CD8-positive, alpha-beta memory T cell (primary cell): ENCODE measurements at places on chromosomes 5 and 9. TPM values are rescaled to one million over a fixed set of nuclear protein-coding genes. Genes with fewer than 3 reads are reported as not detected.

Gene TLE1
- 0.13 TPM for total RNA-seq

Gene SPATA31D4
- total RNA-seq = not detected

Gene IGFBPL1
- total RNA-seq = not detected

Gene TMEM232
- 0.92 TPM for total RNA-seq

Gene ANKRD18B
- 0.92 TPM for total RNA-seq

Gene FRMPD1
- total RNA-seq = not detected

DNA sequence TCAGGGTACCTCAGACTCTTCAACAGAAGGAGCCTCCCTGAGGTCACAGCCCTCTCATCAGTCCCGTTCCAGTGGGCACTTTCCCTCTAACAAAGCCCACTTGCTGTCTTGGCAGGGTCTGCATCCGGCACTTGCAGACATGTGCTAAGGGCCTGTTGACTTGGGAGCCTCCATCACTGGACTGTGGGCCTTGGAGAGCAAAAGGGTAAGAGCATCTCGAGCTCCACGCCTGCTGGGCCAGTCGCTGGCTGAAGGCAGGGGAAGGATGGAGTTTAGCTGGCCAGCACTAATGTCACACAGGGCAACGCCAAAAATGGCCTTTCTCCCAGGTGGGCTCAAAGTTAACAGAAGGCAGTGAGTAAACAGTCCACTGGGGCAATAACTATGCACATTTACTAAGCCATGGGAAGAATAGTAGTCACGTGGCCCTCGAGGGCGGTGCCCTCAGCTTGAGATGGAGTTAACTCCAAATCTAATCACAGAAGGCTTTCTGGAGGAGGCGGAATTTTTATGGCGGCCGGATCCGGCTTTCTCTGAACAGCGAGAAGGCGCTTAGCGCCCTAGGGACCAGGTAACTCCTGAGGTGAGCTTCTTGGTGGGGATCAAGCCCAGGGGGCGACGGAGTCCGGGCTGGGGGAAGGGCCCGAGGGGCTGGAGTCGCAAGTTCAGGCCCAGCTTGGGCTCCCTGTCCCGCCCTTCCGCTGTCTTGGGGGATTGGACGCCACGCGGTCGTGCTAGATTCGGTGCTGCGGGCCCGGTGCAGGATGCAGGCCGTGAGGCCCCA is 2.0 kb upstream of the NSD1 start:
- no peak overlapping the region for H3K4me3 ChIP-seq
- H3K27ac ChIP-seq = no peak overlapping the region
- H3K36me3 ChIP-seq = peaks cover 8% of the 10 kb centered on the region
- peaks cover 49% of the 10 kb centered on the region for H3K4me1 ChIP-seq
- no peak for DNase-seq

- no peak overlapping the region for H3K27ac ChIP-seq
- no peaks in the 10 kb centered on the region for H3K36me3 ChIP-seq
Measured at GRCh38 chr9:96177005-96177718, 124.8 kb downstream of the HSD17B3 start.

DNA sequence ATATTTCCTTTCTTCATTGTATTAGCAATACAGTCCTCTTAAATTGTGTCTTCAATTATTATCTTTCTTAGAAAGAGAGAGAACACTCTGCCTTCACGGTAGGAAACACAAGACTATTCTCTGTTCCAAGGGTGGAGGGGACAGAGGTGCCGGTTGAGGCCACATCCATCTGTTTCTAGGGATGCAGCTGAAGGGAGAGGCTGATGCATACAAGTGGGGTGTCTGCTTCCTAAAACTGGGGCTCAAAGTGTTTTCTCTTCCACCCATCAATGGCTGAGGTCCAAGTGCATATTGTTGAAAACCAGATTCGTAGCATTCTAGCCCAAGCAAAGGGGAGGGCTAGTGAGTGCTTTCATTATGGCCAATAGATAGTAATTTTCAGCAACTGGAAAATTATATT is 9.5 kb downstream of the IRX2 start:
- no peaks in the 10 kb centered on the region for H3K36me3 ChIP-seq
- DNase-seq = no peak
- peaks cover 11% of the 10 kb centered on the region for H3K27me3 ChIP-seq
- H3K27ac ChIP-seq = no peak overlapping the region

DNA sequence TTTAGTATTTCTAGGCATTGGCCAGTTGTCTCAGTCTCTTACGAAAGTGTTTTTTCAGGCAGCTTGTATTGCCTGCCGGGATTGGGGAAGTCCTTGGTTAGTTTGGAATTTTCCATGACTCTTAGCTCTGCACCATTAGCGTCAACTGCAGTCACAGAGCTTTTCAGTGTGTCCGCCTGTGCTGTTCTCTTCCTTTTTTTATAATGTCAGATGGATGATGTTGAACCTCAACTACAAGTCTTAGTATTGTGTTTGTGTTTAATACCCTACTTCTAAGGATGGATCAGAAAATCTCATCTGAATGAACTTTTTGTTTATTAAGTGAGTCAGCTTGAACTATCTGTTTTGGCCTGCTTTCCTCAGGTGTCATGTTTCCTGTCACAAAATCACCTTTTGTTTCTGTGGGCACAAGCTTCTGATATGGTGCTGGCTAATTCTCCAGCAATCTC is 33.1 kb downstream of the ATP6V0E1 start:
- H3K4me3 ChIP-seq = no peak overlapping the region
- DNase-seq = no peak

DNA sequence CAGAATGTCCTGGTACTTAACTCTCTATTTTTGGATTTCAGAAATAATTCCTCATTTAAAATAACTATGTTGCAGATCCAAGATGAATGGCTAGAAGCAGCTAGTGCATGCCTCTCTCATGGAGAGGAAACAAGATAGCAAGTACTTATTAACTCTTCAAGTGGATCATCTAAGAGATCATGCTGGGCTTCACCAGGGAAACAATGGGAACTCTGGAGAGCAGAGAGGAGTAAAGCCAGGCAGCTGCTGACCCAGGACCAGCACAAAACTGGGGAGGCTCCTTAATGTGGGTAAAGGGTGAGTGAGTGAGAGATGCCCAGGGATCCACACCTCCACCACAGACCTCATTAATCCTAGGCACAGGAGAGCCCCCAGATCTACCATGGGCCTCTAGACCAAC is 897.8 kb upstream of the ACO1 start:
- no peak for DNase-seq
- no peak overlapping the region for H3K27ac ChIP-seq
- no peaks in the 10 kb centered on the region for H3K27me3 ChIP-seq
- H3K36me3 ChIP-seq = no peaks in the 10 kb centered on the region
- H3K4me3 ChIP-seq = no peak overlapping the region
- no peaks in the 10 kb centered on the region for H3K4me1 ChIP-seq

DNA sequence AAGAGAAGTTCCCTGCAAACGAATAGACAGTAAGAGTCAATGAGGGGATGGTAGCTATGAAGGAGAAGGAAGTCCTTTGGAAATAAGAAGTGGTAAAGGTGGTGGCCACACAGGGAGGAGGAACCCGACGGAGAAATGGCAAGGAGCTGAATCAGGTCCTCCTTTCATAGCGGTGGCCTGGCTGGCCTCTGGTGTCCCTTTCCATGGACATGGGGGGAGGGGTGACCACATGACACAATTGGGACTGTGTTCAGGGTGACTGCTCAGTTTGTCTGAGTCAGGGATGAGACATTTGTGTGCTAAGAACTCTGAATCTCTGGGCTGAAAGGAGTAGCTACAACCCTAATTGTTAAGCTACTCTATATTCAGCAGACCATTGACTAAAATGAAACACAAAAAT is 28.7 kb upstream of the TIMD4 start:
- H3K27me3 ChIP-seq = no peaks in the 10 kb centered on the region
- no peaks in the 10 kb centered on the region for H3K36me3 ChIP-seq
- H3K4me1 ChIP-seq = no peaks in the 10 kb centered on the region
- no peak overlapping the region for H3K27ac ChIP-seq
- H3K4me3 ChIP-seq = no peak overlapping the region

GRCh38 chr5:142122121-142122520 is 13.5 kb downstream of the NDFIP1 start:
- no peaks in the 10 kb centered on the region for H3K27me3 ChIP-seq
- no peak overlapping the region for H3K27ac ChIP-seq
- H3K4me3 ChIP-seq = no peak overlapping the region
- H3K36me3 ChIP-seq = peaks cover 8% of the 10 kb centered on the region
- no peak for DNase-seq

DNA sequence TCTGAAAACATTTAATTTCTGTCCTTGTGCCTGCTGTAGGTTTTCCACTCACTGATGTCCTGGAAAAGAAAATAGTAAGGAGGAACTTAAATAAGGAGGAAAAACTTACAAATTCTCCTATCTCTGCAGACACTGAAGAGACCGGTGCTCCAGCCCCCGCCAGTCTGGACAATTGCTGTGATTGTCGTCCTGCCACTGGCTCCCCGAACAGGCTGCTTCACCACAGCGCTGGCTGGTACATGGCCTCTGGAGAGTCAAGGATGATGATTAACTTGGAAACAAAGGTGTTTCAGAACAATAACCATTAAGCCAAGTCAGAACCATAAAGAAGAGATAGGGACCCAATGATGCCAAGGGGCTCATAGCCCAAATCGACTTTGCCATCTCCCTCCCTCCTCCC is 7.3 kb downstream of the PLAC8L1 start:
- H3K27ac ChIP-seq = no peak overlapping the region
- H3K27me3 ChIP-seq = no peaks in the 10 kb centered on the region
- H3K36me3 ChIP-seq = no peaks in the 10 kb centered on the region
- no peak overlapping the region for H3K4me3 ChIP-seq
- no peak for DNase-seq
- H3K4me1 ChIP-seq = no peaks in the 10 kb centered on the region

GRCh38 chr5:88979726-88980125 is 96.7 kb upstream of the MEF2C start:
- no peaks in the 10 kb centered on the region for H3K27me3 ChIP-seq
- H3K4me3 ChIP-seq = no peak overlapping the region
- no peak overlapping the region for H3K27ac ChIP-seq

- H3K4me3 ChIP-seq = no peak overlapping the region
- H3K27ac ChIP-seq = no peak overlapping the region
- DNase-seq = no peak
Measured at GRCh38 chr9:133545494-133546286, 11.2 kb downstream of the ADAMTSL2 start.

DNA sequence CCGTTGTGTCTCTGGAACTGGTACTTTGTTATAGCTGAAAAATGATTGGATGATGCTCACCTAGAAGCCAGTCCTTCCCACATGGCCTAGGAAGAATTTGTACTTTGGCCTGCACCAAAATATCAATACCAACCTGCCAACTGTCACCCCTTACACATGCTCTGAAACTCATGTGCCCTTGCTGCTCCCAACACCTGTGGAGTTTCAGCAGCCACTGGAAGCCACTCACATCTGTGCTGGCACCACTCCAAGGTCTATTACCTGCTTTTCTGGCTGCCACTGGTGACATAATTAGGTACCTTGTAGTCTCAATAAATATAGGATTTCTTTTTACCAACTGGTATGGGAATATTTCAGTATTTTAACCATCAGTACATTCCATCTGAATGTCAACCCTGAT is 363.6 kb downstream of the SH3GL2 start:
- no peaks in the 10 kb centered on the region for H3K27me3 ChIP-seq
- no peaks in the 10 kb centered on the region for H3K36me3 ChIP-seq
- H3K27ac ChIP-seq = no peak overlapping the region
- H3K4me1 ChIP-seq = no peaks in the 10 kb centered on the region
- H3K4me3 ChIP-seq = no peak overlapping the region

GRCh38 chr5:16095612-16096011 is 84.0 kb downstream of the MARCHF11 start:
- H3K4me1 ChIP-seq = no peaks in the 10 kb centered on the region
- no peak overlapping the region for H3K4me3 ChIP-seq
- H3K27me3 ChIP-seq = no peaks in the 10 kb centered on the region
- H3K36me3 ChIP-seq = no peaks in the 10 kb centered on the region

DNA sequence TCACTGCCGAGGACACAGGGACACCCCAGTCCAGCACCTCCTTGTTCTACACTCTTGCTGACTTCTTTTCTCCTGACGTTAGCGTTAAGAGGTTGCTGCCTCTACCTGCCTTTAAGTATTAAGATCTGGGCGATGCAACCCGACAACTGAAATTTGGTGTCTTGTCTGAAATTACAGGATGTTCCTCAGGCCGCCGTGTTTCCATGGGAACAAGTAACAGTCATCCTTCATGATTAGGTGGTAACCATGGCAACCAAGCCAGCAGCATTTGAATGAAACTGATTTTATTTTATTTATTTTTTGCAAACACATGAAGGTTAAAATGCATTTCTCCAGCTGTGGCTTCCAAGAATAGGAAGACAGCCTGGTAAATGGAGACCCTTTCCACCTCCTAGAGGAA is 20.8 kb downstream of the DAB2IP start:
- no peaks in the 10 kb centered on the region for H3K27me3 ChIP-seq
- no peaks in the 10 kb centered on the region for H3K36me3 ChIP-seq
- DNase-seq = no peak
- H3K27ac ChIP-seq = no peak overlapping the region

DNA sequence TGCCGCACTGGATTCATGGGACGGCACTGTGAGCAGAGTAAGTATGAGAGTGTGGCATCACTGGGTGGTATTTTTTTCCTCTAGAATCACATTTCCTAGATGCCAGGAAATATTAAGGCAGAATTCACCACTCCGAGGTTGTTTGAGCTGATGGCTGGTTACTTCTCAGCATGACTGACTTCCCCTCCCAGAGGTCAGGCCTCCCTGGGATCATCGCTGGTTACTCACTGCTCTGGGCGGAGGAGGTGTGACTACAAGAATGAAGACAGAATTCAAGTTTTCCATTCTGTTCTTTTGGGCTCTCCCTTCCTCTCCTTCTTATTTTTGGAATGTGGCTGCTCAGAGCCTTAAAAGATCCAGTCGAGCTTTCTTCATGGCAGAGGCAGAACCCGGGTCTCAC is 76.6 kb upstream of the PRRC1 start:
- H3K36me3 ChIP-seq = no peaks in the 10 kb centered on the region
- DNase-seq = no peak
- H3K27ac ChIP-seq = no peak overlapping the region
- H3K27me3 ChIP-seq = no peaks in the 10 kb centered on the region
- no peaks in the 10 kb centered on the region for H3K4me1 ChIP-seq
- H3K4me3 ChIP-seq = no peak overlapping the region

DNA sequence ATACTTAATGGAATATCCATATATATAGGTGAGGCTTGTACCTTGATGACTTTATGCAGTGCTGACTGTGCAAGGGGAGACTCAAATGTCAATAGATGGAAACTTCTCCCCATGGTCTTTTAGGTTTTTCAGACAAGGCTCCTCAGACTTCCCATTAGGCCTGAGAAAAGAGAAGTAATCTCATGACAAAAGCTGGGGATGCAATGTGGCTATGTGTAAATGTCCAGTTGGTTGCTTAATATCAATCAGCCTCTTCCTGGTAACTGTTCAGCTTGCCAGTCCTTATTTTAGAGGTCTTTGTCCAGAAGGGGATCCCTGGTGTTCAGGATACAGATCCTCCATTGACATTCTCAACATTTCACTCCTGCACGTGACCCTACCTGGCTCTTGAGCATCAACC is 621.1 kb upstream of the CDH18 start:
- H3K27ac ChIP-seq = no peak overlapping the region
- H3K36me3 ChIP-seq = no peaks in the 10 kb centered on the region
- H3K27me3 ChIP-seq = no peaks in the 10 kb centered on the region
- no peak overlapping the region for H3K4me3 ChIP-seq
- H3K4me1 ChIP-seq = no peaks in the 10 kb centered on the region
- DNase-seq = no peak

- H3K36me3 ChIP-seq = peaks cover 16% of the 10 kb centered on the region
- no peak for DNase-seq
- H3K4me1 ChIP-seq = no peaks in the 10 kb centered on the region
- no peak overlapping the region for H3K27ac ChIP-seq
- no peaks in the 10 kb centered on the region for H3K27me3 ChIP-seq
Measured at GRCh38 chr9:33943389-33943788, 105.3 kb downstream of the UBAP2 start.

- no peak overlapping the region for H3K27ac ChIP-seq
- no peaks in the 10 kb centered on the region for H3K36me3 ChIP-seq
- H3K4me1 ChIP-seq = no peaks in the 10 kb centered on the region
- no peak for DNase-seq
- no peak overlapping the region for H3K4me3 ChIP-seq
Measured at GRCh38 chr5:55568654-55569512, 34.1 kb upstream of the PLPP1 start.
